ENCODE measurements at places on chromosomes 4 and X.

DNA sequence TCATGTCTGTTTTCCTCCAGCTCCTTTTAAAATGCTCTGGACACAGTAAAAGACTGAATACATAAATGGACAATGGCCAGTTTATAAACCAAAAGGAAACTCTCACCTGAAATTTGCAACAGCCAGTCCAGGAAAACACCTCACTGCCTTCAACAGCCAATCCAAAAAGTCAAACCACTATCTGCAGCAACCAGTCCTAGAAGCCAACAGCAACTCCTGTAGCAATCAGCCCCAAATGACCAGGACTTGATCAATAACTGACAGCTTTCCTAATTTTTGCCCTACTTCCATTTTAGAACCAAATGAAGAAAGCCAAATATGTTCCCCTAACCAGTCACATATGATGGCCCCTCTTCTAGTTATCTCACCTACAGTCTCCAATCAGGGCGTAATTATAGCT lies 309.5 kb upstream of the CPXCR1 start:
- no peak for DNase-seq

DNA sequence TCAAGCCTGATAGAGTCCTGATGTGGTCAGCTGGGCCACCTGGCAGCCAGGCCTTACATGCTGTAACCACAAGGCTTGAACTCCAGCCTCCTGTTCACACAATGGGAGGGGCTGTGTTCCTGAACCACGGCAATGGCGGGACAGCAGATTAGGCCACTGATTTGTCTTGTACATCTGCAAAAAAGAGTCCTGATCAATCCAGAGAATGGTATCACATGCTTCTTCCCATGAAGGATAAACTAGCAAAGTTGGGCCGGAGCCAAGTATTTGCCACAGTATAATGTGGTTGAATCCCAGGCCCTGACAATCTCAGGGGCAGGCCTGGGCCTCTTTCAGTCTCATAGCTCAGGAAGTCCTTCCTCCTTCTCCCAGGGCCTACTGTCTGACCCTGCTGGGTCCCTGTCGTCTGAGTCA lies 2182.5 kb upstream of the AGA start:
- DNase-seq = no peak

GRCh38 chr4:19888587-19888986 lies 363.1 kb upstream of the SLIT2 start:
- no peak for DNase-seq

DNA sequence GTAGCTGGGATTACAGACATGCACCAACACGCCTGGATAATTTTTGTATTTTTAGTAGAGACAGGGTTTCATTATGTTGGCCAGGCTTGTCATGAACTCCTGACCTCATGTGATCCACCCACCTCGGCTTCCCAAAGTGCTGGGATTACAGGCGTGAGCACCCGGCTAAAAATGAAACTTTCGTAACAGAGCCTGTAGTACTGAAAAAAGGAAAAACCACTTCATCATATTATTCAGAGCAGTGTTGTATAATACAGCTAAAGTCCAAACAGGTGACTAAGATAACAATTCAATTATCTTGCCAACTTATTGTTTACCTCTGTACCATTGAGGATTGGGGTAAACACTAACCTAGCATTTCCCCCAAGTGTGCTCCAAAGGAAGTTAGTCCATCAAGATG lies 43.9 kb upstream of the HPRT1 start:
- no peak for DNase-seq

DNA sequence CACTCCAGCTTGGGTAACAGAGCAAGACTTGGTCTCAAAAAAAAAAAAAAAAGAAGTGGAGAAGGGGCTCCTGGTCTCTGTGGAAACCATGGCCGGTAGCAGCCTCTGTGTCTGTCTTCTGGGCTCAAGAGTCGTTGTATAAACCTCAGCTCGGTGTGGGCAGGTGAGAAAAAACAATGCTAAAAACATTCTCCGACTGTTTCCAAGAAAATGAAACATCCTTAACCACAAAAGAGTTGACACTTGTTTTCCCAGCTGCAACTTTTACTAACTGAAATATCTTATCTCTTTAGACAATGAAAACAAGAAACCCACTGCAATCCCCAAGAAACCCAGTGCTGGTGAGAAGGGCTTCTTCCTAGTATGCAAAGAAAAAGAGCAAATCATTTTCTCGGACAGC lies 26.2 kb downstream of the CD99 start:
- DNase-seq = no peak

DNA sequence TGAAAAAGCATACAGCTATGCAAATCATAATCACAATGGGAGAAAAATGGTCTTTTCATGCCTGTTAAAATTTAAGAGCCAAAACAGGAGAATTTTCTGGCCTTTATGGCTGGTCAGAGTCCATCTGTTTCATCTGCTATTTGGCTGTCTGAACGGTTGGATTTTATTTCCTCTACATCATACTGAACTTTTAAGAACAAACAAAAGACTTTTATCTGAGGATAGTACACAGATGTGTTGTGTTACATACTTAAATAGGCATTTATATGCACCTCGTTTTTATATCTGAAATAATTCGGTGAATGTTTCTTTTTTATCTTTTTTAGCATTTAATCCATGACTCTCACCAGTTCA lies 18.0 kb upstream of the WWC2 start:
- DNase-seq = no peak

GRCh38 chr4:52931243-52931642 lies 69.1 kb downstream of the RASL11B start:
- no peak for DNase-seq

GRCh38 chr4:154740462-154740861 lies 3.3 kb upstream of the LRAT start:
- no peak for DNase-seq

DNA sequence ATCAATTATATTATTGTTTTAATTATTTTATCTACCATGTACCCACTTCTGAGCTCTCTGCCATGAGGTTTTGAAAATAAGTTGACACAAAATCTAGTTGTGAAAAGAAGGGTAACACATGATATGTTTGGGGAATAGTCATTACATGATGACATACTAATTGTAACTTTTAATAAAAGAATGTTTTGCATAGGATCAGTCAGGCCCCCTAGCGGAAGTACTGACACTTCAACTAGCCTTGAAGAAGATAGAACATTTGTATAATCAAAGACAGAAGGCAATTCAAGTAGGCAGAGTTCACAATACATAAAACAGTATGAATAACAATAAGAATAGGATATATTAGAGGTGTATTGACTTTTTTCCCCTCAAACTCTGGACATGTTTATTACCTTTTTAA lies 1191.0 kb upstream of the AGA start:
- no peak for DNase-seq

GRCh38 chr4:175418516-175418915 lies 393.5 kb downstream of the GPM6A start:
- no peak for DNase-seq

DNA sequence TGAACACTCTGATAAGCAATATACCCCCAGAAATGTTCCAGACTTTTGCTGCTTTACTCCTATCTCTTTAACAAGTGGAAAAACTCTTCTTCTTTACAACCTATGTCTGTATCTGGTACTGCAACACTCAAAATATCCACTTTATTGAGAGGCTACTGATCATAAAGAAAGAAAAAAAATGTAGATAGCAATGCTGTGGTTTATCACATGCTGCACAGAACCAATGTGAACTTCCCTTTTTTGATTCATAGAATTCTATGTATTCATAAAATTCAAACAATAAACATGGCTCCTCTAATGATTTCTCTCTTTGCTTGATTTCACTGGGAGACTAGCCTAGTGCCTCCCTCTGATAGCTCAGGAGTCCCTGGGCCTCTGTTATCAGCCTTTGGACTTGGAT lies 223.5 kb downstream of the ZNF674 start:
- DNase-seq = no peak

DNA sequence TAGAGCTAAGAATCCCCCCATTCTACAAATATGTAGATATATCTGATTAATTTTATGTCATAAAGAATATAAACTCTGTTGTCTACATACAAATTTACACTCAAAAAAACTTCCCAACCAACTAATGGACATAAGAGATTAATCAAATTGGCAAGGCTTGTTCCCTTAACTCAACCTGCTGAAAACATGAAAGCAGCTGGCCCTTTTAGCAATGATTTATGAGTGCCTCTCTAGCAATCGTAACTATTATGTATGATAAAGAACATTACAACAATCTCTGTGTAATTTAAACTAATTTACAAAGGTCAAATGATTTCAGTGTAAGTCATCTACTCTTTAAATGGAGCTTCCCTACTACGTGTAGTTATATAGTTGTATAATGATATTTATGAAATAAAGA lies 83.1 kb upstream of the FTHL17 start:
- no peak for DNase-seq

- DNase-seq = no peak
Observed at GRCh38 chr4:129926936-129927335, 831.0 kb downstream of the C4orf33 start.

- DNase-seq = no peak
Observed at GRCh38 chr4:34469516-34469915, 1774.8 kb downstream of the ARAP2 start.

- no peak for DNase-seq
Observed at GRCh38 chr4:109846395-109847098, 1.4 kb upstream of the LRIT3 start.

GRCh38 chr4:738781-739280 lies 33.2 kb downstream of the PCGF3 start:
- DNase-seq = no peak

DNA sequence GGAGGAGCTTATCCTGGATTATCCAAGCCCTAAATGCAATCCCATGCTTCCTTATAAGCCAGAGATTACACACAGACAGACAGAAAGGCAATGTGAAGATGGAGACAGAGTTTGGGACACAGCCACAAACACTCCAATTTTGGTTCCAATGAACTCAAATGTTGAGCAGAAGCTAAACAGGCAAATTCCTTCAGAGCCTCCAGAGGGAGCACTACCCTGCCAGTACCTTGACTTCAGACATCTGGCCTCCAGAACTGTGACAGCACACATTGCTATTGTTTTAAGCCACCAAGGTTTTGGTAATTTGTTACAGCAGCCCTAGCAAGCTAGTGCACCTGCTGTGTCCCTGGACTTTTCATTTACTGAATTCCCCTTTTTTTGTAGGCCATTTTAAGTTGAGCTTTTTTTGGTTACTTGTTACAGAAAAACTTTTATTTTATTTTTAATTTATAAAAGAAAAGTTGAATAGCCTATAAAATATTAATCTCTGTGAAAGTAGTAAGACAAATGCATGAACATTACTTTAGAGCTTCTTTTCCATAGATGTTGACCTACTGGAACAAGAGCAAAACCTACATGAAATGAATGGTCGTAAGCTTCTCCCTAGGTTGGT lies 33.4 kb upstream of the SRD5A3 start:
- no peak for DNase-seq

DNA sequence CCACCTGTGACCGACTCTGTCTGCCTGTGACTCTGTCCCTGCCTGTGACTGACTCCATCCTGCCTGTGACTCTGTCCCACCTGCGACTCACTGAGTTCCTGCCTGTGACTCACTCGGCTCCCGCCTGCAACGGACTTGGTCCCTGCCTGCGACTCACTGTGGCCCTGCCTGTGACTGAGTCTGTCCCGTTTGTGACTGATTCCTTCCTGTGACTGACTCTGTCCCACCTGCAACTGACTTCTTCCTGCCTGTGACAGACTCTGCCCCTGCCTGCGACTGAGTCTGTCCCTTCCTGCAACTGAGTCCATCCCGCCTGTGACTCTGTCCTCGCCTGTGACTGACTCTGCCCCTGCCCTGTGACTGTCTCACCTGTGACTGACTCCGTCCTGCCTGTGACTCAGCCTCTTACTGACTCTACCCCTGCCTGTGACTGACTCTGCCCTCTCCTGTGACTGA lies 9.6 kb upstream of the UVSSA start:
- peak; percentile 53 for DNase-seq

GRCh38 chrX:49230500-49231232 lies 2.5 kb downstream of the CACNA1F start:
- DNase-seq = peak; percentile 12

DNA sequence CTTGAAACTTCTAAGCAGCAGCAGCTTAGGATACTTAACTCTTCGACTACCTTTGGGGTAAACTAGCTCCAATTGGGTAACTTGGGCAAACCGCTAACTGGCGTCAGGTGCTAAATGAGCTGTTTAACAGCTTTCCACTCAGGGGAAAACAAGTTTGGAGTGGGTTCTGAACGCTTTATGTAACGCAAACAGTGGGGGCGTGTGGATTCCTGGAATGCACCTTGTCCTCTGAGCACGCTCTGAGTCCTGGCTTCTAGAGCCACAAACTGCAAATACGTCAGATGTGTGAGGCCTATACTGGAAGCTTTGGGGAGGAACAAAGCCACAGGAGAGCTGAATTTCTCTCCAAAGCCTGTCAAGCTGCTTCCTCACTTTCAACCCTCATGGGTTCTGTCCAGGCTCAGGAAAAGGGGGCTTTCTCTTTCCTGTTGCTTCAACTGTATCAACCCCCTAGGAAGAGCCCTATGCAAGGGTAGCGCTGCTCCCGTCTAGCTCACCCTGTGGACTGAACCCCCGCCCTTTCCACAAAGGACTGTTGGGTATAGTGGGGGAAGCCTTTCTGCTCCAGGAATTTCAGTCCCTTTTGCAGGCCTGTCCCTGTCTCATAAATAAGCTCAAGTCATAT lies 4.5 kb upstream of the WDR1 start:
- DNase-seq = no peak

DNA sequence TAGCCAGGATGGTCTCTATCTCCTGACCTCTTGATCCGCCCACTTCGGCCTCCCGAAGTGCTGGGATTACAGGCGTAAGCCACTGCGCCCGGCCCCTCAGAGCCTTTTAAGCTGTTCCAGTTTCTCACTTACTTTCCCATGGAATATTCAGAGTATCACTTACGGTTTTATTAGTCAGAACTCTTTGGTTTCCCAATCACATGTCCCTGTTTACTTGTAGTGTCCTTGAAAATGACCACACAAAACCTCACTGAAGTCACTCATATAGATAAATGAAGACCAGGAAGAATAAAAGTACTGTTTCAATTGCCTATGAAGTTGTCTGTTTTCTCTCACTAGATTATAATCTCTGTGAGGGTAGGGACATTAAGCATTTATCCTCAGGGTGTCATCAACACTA lies 217.2 kb upstream of the HCCS start:
- no peak for DNase-seq

- no peak for DNase-seq
Observed at GRCh38 chrX:150408561-150408960, 45.4 kb downstream of the MAMLD1 start.

DNA sequence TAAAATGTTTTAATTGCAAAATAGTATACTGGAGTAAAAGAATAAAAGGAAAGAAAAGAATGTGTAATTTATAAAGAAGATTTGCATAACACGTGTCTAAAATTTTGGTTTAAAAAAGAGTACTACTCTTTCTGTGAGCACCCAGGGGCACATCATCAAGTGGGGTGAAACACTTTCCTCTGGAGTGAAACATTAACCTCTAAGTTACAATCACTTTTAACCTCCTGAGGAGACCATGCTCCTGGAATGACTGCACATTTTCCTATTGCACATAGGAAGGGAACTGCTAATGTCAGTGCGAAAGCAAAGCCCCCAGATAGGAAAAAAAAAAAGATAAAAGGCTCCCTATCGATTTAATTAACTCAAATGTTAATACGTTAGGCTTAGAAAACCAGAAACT lies 13.3 kb downstream of the VEGFC start:
- DNase-seq = no peak
